ENCODE measurements at places on chromosomes 6 and 20.

- DNase-seq, result peak; percentile 2
Measured at GRCh38 chr20:37726971-37727956, 33.4 kb downstream of the CTNNBL1 start.

- DNase-seq, result no peak
Measured at GRCh38 chr20:50331469-50332363, 141.1 kb downstream of the CEBPB start.

DNA sequence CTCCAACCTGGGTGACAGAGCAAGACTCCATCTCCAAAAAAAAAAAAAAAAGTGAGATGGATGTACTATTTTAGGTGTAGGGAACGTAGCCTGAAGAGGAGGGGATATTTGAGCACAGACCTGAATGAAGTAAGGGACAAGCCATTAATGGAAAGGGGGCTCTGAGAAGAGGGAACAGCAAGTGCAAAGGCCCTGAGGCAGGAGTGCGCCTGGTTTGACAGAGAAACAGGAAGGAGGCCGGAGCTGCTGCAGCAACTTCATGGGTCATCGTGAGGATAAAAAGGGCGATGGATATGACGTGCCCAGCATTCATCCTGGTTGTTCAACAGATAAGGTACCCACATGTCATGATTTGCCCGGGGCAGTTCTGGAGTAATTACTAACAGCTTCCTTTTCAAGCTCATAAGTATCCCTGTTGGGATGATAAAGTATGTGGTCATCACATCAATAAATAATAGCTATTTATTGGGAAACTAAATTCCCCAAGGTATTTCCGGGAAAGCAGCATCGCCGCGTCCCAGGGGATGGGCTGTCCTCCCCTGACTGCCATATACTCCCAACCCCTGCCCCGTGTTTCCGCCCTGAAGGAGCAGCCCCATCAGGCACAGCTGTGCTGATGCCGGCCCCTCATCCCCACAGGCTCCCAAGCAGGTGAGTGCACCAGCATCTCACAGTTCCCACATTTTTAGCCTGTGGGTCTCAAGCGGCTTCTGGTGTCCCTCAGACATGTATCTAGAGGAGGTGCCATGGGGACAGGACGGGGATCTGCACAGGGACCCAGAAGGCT, 43.4 kb downstream of the DLGAP4 start:
- DNase-seq, result no peak

DNA sequence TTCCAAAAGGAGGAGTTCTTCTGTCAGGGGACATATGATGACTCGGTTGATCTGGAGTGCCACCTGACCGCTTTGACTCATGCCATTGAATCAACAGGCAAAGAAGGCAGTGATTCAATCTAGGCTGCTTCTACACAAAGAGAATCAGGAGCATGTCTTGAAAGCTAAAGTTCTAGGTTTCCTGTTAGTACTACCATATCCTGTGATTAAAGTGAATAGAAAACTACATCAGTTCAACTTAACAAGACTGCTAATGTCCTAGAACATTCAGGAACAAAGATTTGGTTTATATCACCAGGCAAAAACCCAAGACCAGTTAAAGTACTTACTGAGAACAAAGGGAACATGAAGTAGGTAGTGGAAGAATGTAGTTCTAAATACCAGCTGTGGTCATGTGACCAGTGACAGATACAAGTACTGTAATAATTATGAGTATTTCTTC, 216.8 kb upstream of the SGK1 start:
- no peak for DNase-seq

GRCh38 chr6:28137505-28137981, 4.1 kb upstream of the ZKSCAN8 start:
- DNase-seq, result no peak

DNA sequence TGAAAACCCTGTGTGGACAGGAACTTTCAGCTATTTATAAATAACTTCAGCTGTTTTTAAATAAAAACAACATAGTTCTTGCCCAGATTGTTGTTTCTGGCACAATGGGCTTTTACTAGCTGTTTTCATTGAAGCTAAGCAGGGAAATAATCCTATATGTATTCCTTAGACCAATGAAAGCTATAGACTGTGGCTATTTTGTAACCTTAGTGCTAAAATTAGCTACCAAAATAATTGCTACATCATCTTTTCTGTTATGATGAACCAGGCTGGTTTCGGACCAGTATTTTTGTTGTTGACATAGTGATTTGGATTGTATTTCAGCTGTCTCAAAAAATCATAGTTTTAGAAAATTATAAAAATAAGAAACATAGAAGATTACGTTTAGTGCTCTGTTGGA, 13.7 kb downstream of the PHF3 start:
- no peak for DNase-seq
